ENCODE measurements at places on chromosomes 2 and 18. TPM values are rescaled to one million over a fixed set of nuclear protein-coding genes. Genes with fewer than 3 reads are reported as not detected.

GRCh38 chr18:61764381-61764780, 128.4 kb downstream of the RNF152 start:
- no peak for DNase-seq

DNA sequence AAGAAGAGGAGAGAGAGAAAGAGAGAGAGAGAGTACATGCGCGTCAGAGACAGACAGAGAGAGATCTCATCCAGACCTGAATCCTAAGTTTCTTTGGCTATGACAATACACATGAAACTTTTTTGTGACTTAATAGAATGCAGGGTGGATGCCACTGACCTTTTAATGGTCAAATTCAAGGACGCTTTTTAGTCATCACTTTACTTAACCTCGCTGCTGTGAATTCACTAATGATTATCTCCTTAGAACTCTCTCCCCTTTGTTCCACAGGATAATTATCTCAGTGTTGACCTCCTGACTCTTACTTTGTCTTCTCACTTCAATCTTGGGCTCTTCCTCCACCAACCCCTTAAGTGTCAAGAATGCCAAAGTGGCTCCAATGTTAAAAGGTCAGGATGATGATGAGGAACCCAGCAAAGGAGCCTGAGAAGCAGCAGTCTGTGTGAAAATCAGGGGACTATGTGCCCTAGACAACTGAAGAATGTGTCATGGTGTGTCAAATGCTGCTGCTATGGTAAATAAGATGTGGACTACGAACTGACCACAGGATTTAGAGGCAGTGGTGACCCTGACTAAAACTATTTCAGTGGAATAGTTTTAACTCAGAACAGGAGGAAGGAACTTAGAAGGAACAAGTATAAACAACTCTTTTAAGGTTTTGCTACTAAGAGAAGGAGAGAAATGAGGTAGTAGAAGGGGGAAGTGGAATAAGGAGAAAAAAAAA, 382.1 kb downstream of the ZEB2 start:
- no peak for DNase-seq

GRCh38 chr2:84781942-84782716, 98.8 kb downstream of the TRABD2A start:
- DNase-seq, result no peak

- no peak for DNase-seq
Observed at GRCh38 chr18:79983793-79984192, 4.6 kb downstream of the TXNL4A start.

- DNase-seq, result no peak
Observed at GRCh38 chr2:44801289-44801840, 140.1 kb upstream of the SIX3 start.

DNA sequence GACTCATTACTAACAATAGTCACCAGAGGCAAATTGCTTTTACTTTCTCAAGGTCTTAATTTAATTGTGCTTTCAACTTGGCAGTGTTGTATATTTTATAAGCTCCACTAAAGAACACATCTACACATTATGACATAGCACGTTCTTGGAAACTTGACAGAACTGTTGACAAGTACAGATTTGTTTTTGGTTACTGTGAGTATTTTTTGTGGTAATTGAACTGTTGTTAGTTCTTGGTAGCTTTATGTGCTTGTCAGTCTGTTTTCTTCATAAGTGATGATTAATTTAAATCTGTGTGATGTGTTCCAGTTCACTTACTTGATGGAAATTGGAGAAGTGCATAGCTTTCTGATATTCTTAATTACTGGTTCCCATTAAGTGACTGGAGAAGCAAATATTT, 63.9 kb downstream of the COMMD1 start:
- no peak for DNase-seq

DNA sequence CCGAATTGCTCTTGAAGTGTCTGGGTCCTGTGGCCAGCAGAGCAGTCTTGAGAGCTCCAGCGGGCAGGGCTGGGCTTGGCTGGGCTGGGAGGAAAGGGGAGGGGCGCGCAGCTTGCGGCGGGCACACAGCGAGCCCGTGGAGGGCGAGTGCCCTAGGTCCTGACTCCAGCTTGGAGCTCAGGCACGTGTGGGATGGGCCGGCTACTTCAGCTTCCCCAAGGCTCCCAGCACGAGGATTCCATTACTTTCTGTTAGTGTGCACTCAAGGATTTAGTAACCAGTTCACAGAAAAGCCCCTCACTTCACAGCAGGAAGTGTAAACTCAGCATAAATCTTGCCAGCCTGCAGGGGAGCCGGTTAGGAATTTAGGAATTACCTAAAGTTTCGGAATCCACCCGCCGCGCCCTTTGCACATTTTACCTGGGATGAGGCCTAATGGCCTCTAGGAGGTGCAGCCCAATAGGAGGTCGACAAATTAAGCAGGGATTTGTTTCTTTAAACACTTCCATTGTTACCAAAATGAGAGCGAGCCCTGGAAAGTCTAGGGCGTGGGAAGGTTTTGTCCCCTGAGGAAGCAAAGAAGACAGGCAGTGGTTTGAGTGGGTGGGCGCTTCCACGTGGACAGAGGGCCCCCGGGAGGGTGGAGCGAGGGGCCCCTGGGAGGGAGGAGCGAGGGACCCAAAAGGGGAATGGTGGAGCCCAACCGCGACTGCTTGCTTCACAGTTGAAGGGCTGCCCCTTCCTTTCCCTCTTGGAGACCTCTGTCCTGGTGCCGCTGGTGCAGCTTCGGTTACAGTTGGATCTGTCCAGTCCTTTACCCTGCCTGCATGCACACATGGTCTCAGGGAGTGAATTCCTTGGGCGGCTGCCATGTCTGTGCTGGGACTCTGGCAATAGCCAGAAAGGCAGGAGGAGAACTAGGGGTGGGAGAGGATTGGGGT, 93.3 kb downstream of the CTAGE1 start:
- DNase-seq, result no peak

Gene HOXD4
- total RNA-seq, result 0.09 TPM

Gene ZC3H15
- total RNA-seq, result 72.7 TPM

Gene FAM136A
- total RNA-seq, result 31.2 TPM
